ENCODE measurements at places on chromosomes 1 and 21.
A peak's percentile ranks its signal among the peaks of the same experiment; 100 is the strongest.

- DNase-seq, result peak; percentile 21
These were observed 25.7 kb downstream of the TMPRSS2 start for GRCh38 chr21:41482301-41482700.

GRCh38 chr1:118905196-118905595 lies 82.9 kb downstream of the TBX15 start:
- DNase-seq, result no peak

GRCh38 chr1:56375326-56375804 lies 204.0 kb downstream of the PLPP3 start:
- DNase-seq, result peak; percentile 35

GRCh38 chr1:208081972-208082371 lies 162.2 kb downstream of the PLXNA2 start:
- DNase-seq, result no peak

DNA sequence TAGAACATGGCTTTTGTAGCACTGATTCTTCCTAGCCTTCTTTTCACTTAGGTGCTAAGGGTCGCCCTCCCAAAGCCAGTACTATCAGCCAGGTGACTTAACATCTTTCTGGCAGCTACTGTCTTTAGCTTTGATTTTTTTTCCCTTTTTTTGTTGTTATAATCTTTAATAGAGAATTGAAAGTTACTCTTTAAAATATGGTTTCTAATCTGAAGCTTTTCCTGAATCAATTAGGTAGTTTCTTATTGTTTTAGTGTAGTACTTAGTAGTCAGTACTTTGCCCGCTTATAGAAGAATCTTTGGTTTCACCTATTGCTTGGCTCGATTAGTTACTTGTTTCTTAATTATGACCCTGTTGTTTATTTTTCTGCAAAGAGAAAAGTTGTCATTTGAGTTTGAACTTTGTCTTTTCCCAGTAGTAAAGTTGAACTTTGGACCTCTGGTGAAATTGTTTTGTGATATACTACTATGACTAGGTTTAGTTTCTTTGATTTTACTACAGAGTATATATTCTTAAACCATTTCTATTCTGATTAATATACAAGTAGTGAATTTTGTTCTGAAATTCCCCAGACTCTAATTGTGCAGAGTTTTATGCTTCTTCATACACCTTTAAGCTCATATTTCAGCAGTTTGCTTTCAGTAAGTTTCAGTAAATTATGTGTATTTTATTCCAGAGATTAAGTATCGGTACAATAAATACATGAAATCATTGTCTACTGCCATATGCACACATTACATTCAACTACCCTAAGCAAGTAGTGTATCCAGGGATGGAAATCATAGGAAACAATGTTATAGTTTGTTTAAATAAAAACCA lies 3.9 kb downstream of the MAGI3 start:
- no peak for DNase-seq

GRCh38 chr1:85707267-85707989 lies 805 bp downstream of the ZNHIT6 start:
- no peak for DNase-seq

- no peak for DNase-seq
These were observed 221.2 kb downstream of the CACNA1E start for GRCh38 chr1:181704546-181704945.

GRCh38 chr1:869499-870244 lies 54.1 kb upstream of the SAMD11 start:
- peak; percentile 49 for DNase-seq

- no peak for DNase-seq
These were observed 47.1 kb downstream of the PTPN14 start for GRCh38 chr1:214504330-214504729.

- DNase-seq, result no peak
These were observed 593.3 kb downstream of the MATN1 start for GRCh38 chr1:30130099-30130498.

DNA sequence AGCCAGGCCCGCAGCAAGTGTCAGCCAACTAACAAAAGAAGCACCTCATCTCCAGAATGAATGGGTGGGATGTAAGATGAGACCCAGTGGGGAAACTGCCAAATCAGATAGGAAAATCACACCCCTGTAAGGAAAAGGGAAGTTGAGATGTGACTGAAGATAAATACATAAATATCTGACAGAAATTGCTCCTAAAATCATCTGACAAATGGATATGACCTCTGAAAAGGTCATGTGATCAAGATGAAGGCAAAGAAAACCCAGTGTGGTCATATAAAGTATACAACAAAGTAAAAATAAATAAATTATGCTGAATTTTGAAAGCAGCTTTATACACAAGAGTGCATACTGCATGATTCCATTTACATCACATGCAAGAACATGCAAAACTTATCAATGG lies 12.7 kb downstream of the SIPA1L2 start:
- DNase-seq, result no peak

GRCh38 chr1:114458237-114458777 lies 52.7 kb downstream of the TRIM33 start:
- DNase-seq, result peak; percentile 69

GRCh38 chr1:156885880-156886355 lies 7.6 kb upstream of the PEAR1 start:
- no peak for DNase-seq
